Suppressor macrophage treated with lipopolysaccharide for 1 hour (primary cell): ENCODE measurements at places on chromosomes 16 and 17.

DNA sequence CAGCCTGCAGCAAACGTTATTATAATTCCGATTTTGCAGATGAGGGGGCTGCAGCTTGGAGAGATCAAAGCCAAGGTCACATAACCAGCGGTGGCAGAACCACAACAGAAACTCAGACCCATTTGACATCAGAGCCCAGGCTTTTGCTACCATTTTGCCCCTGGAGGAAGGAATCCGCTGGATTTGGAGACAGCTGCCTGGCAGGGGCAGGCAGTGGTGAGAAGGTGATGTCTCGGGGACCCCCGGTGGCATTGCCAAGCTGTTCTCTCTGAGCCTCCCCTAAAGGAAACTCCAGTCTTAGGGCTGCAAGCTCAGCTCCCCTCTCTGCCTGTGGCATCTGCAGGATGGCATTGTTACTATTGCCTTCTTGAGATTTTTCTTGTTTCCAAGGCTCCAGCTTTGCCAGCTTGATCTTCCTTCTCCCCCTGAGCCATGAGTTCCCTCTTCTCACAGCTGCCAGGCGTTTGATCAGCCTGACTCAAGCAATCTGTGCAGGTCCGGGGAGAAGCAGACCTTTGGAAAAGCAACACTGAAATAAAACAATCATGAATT, 40.8 kb downstream of the AIPL1 start:
- DNase-seq: no peak

DNA sequence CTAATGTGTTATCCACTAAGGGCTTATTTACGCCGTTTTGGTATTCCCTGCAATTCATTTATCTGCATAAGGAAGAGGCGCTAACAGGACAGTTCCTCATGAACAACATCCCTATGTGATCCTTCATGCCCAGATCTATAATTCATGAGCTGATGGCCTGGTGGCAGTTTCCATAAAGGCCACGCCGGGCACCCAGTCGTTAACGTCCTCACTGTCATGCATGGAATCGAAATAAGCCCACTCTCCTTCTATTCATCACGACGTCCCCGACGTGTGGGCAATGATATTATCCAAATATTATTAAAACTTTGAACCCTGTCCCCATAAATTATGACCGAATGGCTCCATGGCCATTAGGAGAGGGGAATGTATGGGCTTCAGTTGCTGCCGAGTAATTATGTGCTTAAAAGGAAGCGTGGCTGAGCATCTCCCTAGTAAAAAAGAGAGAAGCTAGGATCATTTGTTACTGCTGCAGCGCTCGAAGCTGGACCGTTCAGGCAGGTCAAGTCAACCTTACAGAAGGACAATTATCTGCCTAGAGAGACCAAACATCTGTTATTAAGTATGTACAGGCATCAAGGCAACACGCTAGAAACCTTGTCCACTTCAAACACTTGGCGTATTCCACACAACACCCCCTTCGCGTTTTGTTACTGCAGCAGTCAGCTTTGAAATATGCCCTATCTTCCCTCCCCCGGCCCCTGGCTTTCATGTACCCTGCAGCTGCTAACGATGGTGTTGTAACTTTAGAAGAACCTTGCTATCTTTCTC, 94.0 kb upstream of the SALL1 start:
- no peak for DNase-seq

DNA sequence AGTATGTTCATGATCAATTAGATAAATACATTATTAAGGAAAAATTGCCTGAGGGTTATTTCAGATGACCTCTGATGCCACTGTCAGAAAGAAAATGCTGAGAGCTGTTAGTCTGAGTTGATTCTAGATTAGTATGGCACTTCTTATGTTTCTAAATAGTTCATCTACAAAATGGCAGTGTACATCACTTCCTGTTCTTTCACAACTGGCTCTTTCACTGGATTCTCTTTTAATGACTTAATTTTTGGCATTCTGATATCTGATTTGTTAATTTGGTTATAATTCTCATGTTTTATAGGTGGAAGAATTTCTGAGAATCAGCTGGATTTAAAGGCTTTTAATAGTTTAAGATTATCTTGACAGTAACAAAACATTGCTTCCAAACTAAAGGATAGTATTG, 3.3 kb downstream of the TAOK1 start:
- peak; percentile 74 for DNase-seq

GRCh38 chr16:10497132-10498101, 83.0 kb downstream of the EMP2 start:
- no peak for DNase-seq

DNA sequence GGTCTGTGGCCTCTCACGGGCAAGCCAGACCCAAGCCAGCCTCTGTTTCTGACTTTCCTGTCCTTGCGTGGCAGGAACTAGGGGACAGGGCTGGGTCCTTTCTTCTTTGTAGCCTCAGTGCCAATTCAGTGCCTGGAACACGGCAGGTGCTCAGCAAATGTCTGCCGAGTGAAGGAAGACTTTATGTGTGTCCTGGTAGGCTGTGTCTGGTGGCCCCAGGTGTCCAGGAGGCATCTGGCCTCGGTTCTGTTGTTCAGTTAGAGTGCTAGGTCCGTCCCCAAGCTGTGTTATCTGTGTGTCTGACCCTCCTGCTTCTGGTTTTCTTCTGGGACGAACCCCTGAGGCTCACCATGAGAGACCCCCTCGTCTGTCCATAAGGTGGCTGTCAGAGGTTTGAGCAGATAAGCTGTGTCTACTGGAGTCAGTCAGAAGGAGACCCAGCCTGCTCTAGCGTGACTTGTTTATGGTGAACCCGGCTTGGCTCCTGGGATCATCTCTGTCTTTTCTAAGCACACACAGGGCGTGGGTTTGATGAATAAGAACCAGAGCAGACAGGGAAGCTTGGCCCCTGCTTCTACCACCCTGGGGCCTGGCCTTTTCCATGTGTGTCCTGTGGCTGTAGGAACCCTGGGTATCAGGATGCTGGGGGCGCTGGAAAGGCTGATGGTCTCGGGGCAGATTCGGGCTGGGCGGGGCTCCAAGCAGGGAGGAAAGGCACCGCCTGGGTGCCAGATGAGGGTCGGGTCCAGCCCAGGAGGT, 39.3 kb downstream of the ENGASE start:
- DNase-seq: no peak

GRCh38 chr16:57155702-57156350, 30.0 kb downstream of the PSME3IP1 start:
- no peak for DNase-seq

GRCh38 chr16:2235695-2236336, 428 bp upstream of the DNASE1L2 start:
- DNase-seq: no peak

- DNase-seq: no peak
Observed at GRCh38 chr17:77772899-77773358, 185.6 kb upstream of the TNRC6C start.

GRCh38 chr17:29005936-29006511, at the start of gene SEZ6:
Gene SEZ6, minus strand, starts transcription at chr17:29006033. Its CDS starts 164 bp downstream, at chr17:29005869.
- DNase-seq: peak; percentile 95

DNA sequence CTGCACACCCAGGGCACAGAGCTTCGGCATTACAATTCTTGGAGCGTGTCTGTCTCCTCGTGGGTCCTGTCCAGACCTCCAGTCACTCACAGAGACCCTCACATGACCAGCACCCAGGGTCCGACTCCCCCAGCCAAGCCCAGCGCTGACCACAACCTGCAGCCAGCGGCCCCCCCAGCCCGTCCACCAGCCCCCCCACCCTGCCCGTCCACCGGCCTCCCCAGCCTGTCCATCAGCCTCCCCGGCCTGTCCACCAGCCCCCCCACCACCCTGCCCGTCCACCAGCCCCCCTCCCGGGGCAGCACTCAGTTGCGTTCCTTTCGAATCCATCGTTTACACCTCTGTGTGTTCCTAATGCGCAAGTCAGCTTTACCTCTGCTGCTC, 5.8 kb downstream of the SECTM1 start:
- DNase-seq: no peak

GRCh38 chr17:65593855-65594845, 32.7 kb upstream of the AXIN2 start:
- no peak for DNase-seq

DNA sequence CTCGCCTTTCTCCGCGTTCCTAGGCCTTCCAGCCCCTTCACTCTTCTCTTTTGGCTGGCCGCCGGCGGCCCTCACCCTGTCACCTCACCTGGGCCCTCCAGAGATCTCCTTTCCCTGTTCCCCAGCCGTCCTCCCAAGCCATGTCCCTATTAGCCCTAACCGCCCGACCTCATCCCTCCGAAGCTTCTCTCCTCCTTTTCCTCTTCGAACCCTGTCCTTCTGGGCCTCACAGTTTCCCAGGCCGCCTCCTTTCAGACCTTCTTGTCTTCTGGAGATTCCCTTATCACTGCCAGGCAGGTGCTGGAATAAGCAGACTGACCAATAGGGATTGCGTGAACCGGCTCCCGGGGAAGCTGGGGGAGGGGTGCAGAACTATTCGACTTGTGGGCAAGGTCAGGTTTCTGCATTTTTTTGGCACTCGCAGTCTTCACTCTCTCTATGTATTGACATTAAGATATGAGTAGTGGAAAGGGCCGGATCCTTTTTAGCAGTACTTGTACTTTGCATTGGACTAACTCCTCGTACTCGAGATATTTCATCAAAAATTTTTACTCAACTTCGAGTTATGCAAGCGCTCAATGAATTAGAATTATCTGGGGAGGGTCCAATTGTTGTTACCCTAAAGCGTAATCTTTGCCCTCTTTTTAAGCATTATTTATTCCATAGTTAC, 690 bp downstream of the RHOT1 start:
- peak; percentile 43 for DNase-seq

GRCh38 chr17:8158267-8159031, 4.3 kb downstream of the VAMP2 start:
- DNase-seq: peak; percentile 97
